ENCODE measurements at places on chromosomes 12 and 14.

- DNase-seq: no peak
Measured at GRCh38 chr12:52604859-52605258, 3.6 kb upstream of the KRT72 start.

- peak; percentile 77 for DNase-seq
Measured at GRCh38 chr12:93886533-93887511, 209.6 kb downstream of the CRADD start.

GRCh38 chr12:72330301-72330700 is 58.1 kb downstream of the TRHDE start:
- peak; percentile 4 for DNase-seq

DNA sequence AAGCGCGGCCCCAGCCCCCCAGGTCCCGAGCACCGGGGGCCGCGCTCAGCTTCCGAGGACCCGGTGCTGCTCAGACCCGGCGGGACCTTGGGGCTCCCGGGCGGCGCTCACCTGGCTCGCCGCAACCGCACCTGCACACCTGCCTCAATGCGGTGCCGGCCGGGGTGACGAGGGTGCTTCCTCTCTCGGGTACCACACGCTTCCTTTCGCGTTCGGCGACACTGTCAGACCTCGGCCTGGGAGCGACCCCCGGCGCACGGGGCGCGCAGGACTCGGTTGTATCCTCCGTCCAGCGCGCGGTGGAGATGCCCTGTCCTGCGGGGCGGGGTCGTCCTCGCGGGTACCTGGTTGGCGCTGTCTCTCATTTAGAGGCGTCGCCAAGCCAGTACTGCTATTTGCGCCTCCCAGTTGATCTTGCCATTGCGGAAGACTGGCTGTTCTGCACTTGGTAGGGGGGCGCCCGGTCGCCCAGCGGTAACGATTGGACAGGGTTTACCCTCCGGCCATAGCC is 718 bp downstream of the PACS2 start:
- DNase-seq: no peak

- DNase-seq: no peak
Measured at GRCh38 chr12:91920276-91920675, 225.4 kb downstream of the BTG1 start.

DNA sequence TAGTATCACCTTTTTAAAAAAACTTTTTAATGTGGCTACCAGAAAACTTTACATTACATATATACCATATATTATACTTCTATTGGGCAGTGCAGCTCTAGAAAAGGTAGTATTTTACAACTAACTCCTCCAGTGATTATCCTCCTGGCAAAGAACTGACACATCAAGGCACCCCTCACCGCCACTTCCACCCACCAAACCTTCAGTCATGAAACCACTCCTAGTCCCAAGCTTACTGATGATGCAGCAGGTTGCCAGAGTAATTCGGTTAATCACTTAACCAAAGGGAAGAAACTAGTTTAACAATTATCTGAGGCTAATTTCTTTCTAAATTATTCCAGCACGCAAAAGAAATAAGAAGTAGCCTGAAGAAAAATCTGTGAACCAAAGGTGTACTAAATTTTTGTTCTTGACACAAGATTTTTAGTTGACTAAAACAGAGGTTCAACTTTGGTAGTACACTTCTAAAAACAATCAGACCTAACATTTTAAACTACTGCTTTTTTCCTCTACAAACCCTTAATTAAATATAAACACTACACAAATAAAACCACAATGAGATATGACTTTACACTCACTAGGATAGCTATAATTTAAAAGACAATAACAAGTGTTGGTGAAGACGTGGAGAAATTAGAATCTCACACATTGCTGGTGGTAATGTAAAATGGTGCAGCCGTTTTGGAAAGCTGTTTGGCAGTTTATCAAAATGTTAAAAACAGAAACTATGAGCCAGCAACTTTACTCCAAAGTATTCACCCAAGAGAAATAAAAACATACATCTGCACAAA is 16.7 kb downstream of the SPPL3 start:
- DNase-seq: no peak

DNA sequence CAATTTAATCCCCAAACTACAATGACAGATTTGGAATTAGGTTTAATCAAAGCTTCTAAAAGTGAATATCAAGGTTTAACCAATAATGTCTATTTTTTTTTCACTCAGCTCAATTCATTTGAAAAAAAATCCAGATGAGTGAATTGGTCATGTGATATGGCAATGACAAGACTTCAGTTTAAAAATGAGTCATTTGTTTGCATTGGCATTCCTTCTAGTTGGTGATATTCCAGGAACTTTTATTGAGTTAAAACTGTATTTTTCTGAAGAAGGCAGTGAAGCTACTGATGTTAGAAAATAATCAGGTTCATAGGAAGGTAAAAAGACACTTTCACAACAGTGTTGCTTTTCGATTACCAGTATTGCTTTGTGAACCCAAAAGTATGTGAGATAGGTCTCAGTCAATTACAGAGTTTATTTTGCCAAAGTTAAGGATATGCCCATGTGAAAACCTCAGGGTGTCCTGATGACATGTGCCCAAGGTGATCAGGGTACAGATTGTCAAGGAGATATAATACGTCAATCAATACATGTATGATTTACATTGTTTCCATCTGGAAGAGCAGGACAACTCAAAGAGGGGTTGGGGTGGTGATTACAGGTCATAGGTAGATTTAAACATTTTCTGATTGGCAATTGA is 1214.9 kb downstream of the GALC start:
- DNase-seq: peak; percentile 78

DNA sequence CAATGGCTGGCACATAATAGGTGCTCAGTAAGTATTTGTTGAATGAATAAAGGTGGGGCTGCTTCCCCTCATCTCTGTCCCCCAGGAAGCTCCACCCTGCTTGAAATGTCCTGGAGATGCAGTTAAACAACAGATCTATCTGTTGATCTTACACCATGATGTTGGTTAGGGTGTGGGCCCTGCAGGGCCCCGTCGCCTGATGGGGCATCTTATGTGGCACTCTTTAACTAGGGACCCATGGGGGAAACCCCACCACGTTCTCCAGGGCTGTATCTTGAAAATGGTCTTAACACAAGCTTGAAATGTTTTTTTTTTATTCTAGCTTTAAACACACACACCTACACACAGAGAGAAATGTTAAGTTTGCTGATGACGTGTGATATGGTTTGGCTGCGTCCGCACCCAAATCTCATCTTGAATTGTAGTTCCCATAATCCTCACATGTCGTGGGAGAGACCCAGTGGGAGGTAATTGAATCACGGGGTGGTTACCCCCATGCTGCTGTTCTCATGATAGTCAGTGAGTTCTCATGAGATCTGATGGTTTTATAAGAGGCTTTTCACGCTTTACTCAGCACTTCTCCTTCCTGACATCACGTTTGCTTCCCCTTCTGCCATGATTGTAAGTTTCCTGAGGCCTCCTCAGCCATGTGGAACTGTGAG is 741.7 kb downstream of the VRK1 start:
- DNase-seq: no peak

DNA sequence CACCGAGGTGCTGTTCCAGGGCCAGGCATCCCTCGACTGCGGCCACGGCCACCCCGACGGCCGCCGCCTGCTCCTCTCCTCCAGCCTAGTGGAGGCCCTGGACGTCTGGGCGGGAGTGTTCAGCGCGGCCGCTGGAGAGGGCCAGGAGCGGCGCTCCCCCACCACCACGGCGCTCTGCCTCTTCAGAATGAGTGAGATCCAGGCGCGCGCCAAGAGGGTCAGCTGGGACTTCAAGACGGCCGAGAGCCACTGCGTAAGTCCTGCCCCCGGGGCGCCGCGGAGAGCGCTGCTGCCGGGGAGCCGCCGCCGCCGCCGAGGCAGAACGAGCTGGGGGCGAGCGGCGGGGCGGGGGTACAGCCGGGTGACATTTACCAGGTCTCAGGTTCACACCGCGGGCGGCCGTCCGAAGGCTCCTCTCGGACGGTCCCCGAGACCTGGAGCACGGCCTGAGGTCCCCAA is 1.4 kb downstream of the PLXNC1 start:
- no peak for DNase-seq

- no peak for DNase-seq
Measured at GRCh38 chr12:34526946-34527345, 504.6 kb downstream of the ALG10 start.

DNA sequence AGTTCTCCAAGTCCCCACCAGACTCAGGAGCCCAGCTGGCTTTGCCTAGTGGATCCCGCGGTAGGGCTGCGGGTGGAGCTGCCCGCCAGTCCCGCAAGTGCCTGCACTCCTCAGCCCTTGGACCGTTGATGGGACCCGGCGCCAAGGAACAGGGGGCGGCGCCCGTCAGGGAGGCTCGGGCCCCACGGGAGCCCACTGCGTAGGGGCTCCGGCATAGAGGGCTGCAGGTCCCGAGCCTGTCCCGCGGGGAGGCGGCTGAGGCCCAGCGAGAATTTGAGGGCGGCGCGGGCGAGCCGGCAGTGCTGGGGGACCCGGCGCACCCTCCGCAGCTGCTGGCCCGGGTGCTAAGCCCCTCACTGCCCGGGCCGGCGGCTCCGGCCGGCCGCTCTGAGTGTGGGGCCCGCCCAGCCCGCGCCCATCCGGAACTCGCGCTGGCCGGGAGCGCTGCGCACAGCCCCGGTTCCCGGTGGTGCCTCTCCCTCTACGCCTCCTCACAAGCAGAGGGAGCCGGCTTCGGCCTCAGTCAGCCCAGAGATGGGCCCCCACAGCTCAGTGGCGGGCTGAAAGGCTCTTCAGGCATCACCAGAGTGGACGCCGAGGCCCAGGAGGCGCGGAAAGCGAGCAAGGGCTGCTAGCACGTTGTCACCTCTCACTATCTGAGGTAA is 452.4 kb upstream of the LRFN5 start:
- no peak for DNase-seq

DNA sequence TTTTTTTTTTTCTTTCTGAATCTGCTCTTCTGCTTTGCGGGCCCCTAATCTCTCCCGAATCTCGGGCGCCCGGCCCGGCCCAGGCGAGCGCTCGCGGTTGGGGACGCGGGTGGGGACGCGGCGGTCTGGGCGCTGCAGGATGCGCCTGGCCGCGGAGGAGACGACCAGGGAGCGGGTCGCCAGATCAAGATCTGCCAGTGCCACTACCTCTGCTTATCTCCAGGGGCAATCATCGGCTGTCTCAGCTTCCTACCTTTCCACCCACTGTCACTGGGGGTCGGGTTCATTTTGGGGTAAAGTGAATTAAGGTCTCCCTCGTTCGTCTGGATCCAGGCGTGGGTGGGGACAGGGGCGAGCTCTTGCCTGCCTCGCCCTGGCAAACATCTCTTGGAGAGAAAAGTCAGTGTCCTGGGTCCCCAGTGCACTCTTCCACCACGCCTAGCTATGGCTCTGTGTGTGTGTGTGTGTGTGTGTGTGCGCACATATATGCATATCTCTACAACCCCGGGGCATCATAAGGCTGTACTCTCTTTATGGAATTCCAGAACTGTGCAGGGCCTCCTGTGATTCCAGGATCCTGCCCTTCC is 422.3 kb downstream of the VRK1 start:
- no peak for DNase-seq

DNA sequence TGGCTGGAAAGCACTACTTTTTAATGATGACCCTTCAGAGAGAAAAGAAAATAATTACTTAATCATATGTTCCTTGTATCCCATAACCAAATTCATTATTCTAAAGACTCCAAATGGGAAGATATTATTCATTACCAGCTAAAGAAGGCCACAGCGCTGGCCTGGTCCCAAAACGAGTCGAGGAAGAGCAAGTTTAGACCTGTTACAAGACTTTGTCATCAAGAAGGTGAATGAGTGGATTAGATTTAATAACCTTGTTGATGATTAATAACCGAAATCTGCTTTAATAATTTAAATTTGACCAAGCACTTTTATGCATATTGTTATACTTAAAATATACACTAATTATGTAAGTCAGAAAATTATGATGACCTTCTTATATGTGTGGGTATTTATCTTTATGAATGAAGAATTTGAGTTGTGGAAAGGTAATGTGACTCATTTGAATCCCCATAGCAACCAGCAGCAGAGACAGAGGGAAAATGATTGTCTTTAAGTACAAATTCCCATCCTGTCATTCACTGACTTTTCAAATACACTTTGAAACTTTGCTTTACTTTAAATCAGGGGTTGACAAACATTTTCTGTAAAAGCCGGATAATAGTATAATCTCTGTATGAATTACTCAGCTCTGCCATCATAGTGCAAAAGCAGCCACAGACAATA is 200.3 kb upstream of the NPAS3 start:
- no peak for DNase-seq

- DNase-seq: peak; percentile 8
Measured at GRCh38 chr12:75208856-75209811, 505 bp downstream of the KCNC2 start.

- no peak for DNase-seq
Measured at GRCh38 chr12:59570145-59570544, 25.7 kb upstream of the SLC16A7 start.

DNA sequence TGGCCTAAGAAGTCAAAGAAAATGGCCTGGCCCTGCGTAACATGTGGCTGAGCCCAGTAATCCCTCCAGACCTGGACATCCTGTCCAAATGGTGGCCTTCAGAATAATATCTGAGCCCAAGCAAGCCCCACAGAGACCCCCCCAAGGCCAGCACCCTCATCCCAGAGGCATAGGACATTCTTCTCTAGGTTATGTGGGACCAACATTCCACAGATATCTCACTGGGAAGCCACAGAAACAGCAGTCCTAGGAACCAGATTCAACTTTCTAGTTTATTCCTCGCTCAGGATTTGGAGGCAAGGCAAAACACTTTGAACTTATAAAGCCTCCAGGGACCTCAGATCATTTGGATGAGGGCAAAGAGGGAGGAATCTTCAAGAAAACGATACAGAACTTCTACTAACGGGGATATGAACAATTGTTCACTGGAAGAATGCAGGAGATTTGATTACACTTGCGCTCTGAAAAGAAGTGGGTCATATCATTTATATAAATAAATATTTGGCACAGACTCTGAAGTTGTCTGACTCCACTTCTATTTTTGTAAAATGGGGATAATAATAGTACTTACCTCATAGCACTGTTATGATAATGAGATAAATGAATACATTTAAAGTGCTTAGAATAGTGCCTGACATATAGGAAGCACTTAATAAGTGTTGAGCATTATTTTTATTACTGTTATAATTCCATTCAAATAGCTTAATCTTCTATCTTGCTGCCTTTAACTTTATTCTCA is 171.5 kb downstream of the NUAK1 start:
- no peak for DNase-seq

DNA sequence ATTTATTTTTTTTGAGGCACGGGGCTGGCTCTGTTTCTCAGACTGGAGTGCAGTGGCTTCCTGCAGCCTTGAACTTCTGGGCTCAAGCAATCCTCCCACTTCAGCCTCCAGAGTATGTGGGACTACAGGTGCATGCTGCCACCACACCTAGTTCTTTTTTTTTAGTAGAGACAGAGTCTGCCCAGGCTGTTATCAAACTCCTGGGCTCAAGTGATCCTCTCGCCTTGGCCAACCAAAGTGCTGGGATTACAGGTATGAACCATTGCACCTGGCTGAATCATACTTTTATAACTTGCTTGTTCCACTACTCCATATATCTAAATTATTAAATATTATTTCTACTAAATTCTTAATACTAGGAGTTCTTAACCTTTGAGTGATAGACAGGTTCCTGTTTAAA is 111.6 kb downstream of the BTG1 start:
- no peak for DNase-seq

DNA sequence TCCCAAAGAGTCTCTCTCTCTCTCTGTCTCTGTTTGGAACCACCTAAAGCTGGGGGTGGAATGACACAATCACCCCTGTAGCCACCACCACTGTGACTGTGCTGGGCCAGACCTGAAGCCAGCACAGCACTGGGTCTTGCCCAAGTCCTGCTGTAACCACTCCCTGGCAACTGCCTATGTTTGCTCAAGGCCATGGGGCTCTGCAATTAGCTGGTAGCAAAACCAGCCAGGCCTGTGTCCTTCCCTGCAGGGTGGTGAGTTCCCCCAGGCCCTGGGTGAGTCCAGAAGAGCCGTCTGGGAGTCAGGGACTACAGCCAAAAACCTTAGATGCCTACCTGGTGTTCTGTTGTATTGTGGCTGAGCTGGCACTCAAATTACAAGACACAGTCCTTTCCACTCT is 50.8 kb downstream of the DGLUCY start:
- DNase-seq: no peak

Data from stromal cell of bone marrow (primary cell).